ENCODE measurements at places on chromosomes 12 and 14.

DNA sequence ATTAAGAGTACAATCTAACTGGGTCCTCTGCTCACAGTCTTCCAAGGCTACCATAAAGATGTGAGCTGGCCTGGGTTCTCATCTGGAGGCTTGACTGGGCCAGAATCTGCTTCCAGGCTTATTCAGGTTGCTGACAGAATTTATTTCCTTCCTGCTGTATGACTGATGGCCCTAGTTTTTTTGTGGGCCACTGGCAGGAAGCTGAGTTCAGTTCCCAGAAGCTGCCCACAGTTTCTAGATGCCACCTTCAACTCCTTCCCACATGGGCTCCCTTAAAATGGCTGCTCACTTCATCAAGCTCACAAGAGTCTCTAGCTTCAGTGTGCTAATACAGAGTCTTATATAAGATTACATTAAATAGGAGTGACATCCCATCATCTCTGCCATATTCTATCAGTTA is 121.7 kb upstream of the CAND1 start:
- no peak for DNase-seq

DNA sequence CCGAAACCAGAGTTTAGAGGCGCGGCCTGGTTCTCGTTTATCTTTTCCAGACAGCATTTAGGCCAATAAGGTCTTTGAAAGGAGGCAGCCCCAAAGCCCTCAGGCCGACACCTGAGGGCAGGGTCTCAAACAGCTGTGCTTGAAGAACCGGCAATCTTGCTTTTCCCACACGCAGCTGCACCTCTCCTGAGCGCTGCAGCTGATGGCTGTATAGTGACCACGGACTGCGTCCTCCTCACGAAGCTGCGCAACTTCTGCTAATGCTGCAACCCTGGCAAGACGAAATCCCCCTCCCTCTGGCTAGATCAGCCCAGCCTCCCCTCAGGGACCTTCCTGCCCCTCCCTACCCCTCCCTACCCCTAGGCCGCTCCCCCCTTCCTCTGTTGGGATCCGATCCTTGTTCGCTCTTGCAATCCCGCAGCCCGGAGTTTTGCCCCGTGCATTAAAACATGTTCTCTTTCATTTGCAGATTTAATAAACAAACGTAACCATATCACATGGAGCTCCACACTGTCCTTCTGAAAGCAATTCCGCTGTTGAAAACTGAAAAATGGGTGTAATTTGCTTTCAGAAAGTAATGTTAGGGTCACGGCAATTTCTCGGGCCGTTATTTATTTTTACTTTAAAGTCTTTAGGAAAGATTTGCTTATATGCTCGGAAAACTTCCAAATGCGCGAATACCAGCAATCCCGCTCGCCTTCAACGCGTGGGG is 4.8 kb upstream of the PAX9 start:
- DNase-seq: no peak

GRCh38 chr12:24970177-24970576 is 21.3 kb upstream of the BCAT1 start:
- no peak for DNase-seq

DNA sequence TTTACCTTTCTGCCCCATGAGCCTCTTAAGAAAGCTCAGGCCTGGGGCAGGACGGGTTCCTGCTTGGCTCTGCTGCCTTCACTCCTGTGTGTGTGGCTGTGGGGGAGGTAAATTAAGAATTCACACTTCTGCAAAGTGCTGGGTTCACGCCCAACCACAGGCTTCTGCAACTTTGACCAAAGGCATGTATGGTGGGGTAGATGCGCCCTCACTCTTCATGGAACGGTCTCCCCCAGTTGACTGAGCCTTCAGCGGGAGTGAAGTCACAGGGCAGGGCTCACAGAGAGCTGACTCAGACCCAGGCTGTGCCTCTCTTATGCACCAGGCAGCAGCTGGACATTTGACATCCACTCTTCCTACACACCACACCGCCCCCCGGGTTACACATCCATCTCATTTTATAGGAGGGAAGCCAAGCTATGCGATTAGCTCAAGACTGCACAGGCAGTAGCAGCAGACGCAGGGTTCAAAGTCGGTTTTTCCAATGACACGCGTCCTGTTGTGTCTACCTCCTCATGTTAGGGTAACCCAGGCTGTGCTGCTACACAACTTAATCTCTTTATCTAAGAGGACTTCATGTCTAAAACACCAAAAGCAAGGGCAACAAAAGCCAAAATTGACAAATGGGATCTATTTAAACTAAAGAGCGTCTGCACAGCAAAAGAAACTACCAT is 15.4 kb upstream of the BCL11B start:
- no peak for DNase-seq

GRCh38 chr12:46453428-46453827 is 80.9 kb upstream of the SLC38A2 start:
- DNase-seq: no peak

- no peak for DNase-seq
These were observed 14.8 kb downstream of the BATF start for GRCh38 chr14:75537071-75537470.

GRCh38 chr12:75634244-75635222 is 123.1 kb upstream of the KRR1 start:
- DNase-seq: no peak

DNA sequence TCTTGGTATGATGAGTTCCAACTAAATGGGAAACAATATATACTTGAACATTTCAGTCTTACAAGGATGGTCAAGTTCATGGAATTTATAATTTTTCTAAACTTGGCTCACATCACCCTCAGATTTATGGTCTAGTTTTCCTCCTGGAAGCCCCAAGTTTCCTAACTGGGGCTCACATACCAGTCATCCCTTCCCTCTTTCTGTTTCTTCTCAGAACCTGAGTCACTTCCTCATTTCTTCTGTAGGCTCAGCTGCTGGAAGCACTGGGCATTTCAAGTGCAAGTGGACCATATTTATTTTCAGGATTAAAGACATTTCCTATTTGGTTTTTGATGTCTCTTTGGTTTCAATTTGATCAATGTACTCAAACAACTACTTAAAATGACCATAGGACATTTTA is 55.4 kb downstream of the GRIP1 start:
- no peak for DNase-seq
